ENCODE measurements at places on chromosomes 7 and 10.

DNA sequence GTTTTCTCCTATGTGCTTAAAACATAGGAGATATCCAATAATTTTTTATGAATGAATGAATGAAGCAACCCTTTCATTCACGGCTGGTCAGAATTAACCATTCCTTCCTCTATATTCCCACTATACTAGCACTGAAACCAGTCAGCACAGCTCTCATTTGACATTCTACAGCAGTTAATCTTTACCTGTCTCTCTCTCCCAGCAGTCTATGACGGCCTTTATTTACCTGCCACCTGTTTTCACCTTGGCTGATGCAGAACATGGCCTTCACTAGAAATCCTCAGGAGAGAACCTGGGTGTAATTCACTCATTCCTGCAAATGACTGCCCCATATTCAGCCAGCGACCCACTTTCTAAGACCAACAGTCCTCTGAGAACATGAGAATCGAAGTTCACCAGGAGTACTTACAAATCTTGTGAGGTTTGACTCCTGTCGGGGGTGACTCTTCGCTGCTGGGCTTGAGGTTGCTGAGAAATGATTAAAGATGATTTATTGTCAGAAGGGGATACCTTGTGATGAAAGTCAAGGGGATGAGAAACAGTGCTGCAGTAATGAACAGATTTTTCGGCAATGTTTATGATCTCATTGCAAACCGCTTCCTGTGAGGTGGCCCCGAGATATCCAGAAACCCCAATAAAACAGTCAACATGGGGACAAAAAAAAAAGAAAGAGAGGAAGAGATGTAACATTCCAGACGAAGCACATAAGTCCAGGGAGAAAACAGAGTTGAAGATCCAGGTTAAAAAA, 30.9 kb upstream of the PDLIM1 start:
- DNase-seq = no peak

DNA sequence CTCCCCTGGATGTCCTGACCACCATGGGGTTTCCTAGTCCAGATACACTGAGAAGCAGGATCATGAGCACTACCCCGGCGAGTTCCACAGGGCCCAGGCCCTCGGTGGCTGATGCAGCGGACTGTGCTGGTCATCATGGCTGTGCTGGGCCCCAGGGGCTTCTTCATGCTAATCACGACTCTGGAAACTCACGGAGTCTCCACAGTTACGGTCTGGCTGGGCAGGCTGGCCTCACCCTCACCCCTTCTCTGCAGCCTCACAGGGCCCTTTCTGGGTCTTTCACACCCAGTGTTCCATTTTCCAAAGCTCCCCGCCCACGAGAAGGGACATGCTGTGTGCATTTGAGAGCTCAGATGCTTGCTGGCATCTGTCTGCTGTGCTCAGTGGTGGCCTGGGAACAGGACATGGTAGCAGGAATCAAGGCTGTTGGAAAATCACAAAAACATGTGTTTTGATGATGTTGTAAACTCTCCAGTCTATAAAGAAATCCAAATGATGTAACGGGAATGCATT, 119.0 kb downstream of the PTPN20 start:
- DNase-seq = no peak

GRCh38 chr7:39430909-39431641, 135.1 kb upstream of the YAE1 start:
- no peak for DNase-seq

DNA sequence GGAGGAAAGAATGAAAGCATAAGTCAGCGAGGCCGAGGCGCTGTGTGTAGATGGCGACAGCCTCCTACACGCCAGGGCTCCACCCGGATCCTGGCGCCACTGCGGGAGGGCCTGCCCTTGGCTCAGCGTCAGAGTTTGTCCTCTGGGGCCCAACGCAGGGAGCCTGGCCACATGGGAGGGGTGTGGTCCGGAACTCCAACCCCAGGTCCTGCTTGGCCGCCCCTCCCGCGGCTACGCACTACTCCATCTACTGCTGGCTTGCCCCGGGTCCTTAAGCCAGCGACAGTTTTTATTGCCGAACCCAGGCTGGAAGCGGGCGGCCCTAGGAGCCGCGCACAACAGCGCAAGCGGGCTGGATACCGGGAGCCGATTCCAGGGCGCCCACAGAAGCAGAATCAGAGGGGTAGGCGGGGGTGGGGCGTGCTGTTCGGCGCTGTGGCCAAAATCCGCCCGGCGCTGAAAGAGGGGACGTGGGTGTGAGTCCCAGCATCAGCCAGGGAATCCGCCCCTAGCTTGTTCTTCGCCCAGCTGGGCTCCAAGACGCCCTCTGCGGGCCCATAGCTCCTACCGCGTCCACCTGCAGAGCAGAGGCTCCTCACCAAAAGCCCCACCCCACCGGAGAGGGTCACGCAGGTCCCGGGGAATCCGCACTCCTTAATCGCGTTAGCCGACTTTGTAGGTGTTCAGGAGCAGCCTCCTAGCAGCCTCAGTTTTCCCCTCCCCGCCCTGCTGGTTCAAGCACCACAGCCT, 4.5 kb downstream of the KAZALD1 start:
- DNase-seq = no peak

GRCh38 chr7:56097700-56098099, 4.9 kb upstream of the PHKG1 start:
- DNase-seq = no peak
